ELF-1 (cell line): ENCODE measurements at places on chromosomes 7 and 10.

DNA sequence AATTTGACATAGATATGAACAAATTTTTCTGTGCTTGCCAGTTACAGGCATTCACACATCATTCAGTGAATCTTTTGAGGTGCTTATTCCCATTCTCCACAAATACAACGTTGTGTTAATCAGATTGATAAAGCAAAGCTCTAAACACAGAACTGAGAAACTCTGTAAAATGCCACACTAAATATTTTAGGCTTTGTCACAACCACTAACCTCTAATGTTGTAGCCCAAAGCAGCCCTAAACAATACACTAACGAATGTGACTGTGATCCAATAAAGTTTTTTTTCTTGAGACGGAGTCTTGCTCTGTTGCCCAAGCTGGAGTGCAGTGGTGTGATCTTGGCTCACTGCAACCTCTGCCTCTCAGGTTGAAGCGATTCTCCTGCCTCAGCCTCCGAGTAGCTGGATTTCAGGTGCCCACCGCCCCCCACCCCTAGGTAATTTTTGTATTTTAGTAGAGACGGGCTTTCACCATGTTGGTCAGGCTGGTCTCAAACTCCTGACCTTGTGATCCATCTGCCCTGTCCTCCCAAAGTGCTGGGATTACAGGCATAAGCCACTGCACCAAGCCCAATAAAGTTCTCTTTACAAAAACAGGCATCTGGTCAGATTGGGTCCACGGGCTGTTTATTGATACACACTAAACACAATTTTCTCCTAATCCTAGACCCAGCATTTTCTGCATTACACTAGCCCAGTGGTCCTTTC is 6.9 kb downstream of the CYCS start:
- DNase-seq, result no peak

- DNase-seq, result no peak
Observed at GRCh38 chr10:124348801-124349200, 69.9 kb downstream of the OAT start.

GRCh38 chr10:68334672-68335467 is 2.1 kb upstream of the PBLD start:
- no peak for DNase-seq

- no peak for DNase-seq
Observed at GRCh38 chr7:5492636-5493020, 69.0 kb upstream of the TNRC18 start.

DNA sequence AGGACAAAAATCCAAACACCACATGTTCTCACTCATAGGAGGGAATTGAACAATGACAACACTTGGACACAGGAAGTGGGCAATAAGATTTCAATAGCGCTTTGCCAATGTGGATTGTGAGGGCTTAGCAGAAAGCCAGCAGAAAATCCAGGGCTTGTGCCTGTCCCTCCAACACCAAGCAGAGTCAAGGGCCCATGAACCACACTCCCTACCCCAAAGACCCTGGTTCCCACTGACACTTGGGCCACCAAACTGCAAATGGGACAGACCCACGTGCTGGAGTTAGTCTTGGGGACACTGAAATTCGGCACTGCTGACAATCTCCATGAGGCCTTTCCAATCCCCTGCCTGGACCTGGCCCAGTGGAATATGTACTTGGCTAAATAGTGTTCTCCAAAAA is 67.0 kb downstream of the GRID1 start:
- no peak for DNase-seq

DNA sequence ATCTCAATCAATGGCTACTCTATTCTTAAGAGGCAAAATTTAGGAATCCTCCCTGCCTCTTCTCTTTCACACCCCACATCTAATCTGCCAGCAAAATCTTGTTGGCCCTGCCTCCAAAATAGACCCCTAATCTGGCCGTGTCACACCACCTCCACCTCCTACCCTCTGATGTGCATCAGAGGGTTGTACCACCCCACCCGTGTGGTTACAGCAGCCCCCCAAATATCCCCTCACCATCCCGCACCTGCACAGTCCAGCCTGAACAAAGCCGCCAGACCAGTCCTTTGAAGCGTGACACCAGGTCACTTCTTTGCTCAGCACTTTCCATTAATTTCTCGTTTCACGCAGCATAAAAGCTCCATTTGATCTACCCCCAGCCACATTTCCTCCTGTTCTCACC is 776 bp upstream of the XPNPEP1 start:
- no peak for DNase-seq

DNA sequence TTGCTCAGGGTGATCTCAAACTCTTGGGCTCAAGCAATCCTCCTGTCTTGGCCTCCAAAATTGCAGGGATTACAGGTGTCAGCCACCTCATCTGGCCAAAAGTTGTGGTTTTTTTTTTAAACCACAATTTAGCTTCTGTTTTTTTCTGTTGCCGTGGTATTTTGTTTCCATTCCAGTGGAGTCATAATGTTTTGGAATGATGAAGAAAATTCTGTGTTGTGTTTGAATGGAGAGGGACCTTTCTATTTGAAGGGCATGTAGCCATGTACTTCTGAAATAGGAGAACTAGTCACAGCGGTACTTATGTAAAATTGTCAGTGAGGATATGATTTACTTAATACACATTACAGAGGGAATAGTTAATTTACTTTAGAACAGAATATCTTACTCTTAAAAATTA is 201.3 kb downstream of the ARL4A start:
- no peak for DNase-seq

DNA sequence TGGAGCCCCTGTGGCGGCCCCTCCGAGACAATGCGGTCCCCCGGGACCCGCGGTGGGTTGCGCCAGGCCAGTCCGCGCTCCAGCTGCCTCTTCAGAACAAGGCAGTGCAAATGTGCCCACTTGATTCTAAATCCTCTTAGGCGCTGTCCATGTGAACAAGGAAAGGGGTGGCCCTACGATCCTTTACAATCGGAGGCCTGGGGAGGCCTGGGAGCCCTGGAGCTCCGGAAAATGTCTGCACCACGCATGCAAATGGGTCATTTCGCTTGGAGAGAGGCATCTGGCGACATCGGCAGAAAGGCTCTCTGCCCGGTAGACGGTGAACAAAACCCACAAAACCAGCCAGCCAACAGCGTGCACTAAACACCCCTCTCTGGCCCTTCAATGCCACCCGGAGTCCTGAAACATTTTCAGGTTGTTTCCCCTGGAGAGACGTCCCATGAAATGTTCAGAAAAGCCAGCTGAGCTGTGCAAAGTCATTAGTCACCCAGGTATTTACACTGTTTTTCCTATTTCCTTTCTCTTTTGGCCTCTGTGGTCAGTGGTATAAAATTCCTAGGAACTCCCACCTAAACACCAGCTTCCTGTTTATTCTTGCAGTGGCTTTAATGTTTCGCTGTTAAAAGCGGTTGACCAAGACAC is 102.8 kb upstream of the ZNF438 start:
- DNase-seq, result peak; percentile 63

DNA sequence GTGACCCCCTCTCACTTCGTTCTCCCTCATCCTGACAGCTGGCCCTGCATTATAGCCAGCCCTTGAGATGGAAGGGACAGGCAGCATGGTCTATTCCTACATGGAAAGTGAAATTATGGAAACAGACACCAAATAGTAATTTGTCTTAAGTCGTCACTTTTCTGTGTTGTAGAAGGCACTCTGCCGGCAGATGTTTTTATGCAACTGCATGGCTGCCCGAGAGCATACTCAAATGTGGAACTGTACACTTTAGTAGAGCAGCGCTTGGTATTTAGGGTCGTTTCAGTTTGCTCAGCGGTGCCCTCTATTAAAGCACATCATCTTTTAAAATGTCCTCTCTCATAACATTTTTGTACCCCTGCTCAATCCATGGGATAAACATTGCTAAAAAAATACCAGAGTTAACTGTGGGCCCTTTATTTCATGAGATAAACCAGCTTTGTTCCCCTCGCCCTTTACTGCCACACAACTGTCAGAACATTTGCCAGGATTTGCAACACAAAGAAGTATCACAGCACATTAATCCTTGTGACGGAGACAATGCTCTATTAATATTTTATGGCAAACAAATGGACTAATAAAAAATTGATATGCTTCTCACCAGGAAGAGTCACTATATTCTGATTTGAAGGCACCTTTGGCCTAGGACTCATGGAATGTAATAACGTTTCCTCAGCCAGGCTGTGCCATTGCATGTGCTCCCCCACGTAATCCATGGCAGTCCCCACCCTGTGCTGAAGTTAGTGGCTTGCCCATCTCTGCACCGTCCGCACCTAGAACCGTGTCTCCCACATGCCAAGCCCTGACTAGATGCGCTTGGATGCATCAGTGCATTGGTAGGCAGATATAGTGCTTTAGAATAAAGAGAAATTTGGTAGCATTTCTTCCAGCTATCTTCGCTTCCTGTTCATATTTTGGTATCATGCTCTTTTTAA is 221.3 kb downstream of the PAXIP1 start:
- DNase-seq, result no peak

- peak; percentile 23 for DNase-seq
Observed at GRCh38 chr7:141480953-141481352, 70.3 kb upstream of the AGK start.

DNA sequence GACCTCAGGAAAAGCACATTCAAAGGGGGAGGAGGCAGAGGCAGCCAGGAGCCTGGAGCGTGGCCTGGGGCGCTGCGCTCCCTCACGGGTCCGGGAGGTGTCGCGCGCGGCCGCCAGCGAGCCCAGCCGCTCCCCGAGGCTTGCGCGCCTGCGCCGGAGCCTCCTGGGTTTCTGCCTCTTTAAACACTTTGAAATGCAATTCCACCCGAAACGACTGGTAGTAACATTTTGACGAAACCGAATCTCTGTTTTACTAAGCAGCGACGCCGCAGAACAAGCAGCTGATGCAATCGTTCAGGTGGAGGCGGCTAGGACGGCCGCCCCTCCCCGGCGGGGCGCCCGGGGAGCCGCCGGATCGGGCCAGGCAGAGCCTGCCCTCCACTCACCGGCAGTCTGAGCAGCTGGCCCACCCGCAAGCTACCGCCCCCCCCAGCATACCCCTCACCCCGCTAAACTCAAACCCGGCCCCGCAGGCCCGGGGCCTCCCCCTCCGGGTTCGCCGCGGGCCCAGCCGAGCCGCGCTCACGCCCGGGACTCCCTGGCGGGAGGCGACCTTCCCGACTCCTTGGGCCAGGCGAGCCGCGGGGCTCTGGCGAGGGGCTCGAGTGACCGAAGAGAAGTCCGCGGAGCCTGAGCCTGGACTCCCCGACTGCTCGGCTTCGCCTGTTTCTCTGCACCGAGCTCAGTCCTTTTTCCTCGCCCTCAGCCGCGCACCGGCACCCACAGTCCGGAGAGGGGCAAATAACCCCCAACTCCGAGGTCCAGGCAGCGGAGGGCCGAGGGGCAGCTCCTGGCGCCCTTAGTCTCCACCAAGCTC is 3.2 kb downstream of the MKX start:
- DNase-seq, result peak; percentile 92
